ENCODE measurements at places on chromosomes 7 and 10.

GRCh38 chr10:3197348-3198003, 24.9 kb upstream of the PITRM1 start:
- DNase-seq = peak; percentile 7

DNA sequence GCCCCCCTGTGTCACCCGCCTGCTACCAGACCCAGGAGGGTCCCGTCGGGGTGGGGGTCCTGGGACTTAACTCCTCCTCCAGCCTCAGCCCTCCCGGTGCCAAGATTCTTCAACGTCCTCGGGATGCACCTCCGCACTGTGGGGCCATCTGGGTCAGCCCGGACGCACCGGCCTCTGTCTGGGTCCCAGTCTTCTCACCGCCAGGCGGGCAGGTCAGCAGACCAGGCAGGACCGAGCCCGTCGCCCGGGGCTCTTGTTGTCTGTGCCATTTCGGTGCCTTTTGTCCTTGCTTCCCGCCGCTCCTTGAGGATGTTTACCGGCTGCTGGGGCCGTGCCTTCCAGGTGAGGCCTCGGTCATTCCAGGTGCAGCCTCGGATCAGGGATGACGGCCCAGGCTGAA, 32.1 kb upstream of the PSMG3 start:
- DNase-seq = no peak

GRCh38 chr10:5835446-5836095, 22.3 kb upstream of the GDI2 start:
- no peak for DNase-seq

- DNase-seq = no peak
Measured at GRCh38 chr7:20438248-20438647, 107.5 kb downstream of the ITGB8 start.

DNA sequence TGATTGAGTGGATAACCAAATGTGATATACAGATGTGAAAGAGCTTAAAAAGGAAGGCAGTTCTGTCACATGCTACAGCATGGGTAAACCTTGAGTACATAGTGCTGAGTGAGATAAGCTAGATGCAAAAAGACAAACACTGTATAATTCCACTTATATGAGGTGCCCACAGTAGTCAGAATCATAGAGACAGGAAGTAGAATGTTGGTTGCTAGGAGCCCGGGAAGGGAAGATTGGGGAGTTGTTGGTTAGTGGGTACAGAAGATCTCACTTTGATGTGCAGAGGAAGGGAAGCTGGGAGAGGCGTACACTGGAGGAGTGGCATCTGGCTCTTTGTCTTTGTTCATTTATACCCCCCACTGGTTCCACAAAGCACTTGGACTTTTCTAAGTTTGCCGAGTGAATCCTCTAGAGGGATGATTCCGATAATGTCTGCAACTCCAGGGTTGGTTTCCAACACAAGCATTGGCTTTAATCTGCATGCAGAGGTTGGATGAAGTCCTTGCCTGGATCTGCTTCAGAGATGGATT, 39.5 kb downstream of the TSPAN14 start:
- DNase-seq = no peak

GRCh38 chr10:112898540-112899390, 51.3 kb upstream of the TCF7L2 start:
- no peak for DNase-seq

- DNase-seq = no peak
Measured at GRCh38 chr7:31028417-31028992, 23.6 kb upstream of the ADCYAP1R1 start.
